D721Med (cell line): ENCODE measurements at places on chromosomes 3 and 15.

DNA sequence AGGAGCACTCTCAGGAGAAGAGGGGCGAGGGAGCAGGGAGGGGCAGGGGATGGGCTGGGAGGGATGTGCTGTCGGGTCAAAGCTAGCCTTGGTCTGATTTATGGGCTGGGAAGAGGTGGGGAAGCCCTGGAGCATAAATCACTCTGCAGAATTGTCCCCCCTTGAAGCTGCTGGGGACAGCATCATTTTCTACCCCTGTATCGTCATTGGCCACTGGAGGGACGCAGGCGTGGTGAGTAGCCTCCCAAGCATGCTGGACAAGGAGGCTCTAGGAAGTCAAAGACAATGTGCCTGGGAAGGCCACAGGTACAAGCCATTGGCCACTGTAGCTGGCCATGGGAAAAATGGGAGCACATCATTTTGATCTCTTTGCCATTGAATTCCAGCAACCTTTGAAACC is 175.5 kb upstream of the CTDSPL start:
- no peak for DNase-seq

- peak; percentile 11 for DNase-seq
These were observed 43.3 kb downstream of the MUC4 start for GRCh38 chr3:195768414-195768813.

- DNase-seq: no peak
These were observed 96.0 kb upstream of the MYZAP start for GRCh38 chr15:57495554-57496165.

DNA sequence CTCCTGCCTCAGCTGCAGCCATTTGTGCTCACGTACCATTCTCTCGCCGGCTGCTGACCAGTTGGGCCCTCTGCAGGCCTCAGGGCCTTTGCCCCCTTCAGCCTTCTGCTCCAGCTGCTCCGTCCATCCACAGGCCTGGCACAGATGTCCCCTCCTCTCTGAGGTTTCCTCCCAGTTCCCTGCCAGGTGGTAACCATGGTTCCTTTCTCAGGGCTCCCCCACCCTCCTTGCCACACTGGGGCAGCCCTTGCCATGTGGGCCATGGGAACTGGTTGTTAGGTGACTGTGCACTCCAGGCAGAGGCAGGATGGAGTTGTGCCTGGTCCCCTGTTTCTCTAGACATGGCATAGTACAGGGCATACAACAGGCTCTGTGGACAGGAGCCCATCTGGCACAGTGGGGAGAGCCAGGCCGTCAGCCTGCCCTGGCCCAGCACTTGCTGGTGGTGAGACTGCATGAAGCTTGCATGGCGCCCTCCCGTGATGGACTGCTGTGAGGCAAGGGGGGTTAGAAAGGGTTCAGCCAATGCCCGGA is 148.9 kb downstream of the DNAJB8 start:
- no peak for DNase-seq

DNA sequence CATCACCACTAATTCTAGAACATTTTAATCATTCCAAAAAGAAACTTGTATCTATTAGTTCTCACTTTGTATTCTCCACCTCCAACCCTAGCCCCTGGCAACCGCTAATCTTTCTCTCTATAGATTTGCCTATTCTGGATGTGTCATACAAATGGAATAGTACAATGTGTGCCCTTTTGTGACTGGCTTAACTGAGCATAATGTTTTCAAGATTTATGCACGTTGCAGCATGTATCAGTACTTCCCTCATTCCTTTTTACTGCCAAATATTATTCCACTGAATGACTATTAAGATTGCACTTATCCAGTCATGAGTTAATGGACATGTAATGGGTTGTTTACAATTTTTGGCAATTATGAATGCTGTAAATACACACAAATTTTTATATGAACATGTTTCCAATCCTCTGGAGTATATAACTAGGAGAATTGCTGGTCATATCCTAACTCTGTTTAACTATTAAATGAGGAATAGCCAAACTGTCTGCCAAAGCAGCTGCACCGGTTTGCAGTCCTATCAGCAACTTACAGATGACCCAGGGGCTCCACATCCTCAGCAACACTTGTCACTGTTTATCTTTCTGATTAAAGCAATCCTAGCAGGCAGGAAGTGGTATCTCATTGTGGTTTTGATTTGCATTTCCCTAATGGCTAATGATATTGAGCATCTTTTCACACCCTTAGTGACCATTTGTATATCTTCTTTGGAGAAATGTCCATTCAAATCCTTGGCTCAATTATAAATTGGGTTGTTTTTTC is 42.9 kb downstream of the DCUN1D1 start:
- DNase-seq: no peak

- no peak for DNase-seq
These were observed 100.2 kb downstream of the RYK start for GRCh38 chr3:134150476-134150875.
